Amygdala (tissue), 56 donors: ENCODE measurements at places on chromosomes 6 and 20.

GRCh38 chr20:3925113-3925695 lies 36.0 kb downstream of the PANK2 start:
- no peak for DNase-seq

DNA sequence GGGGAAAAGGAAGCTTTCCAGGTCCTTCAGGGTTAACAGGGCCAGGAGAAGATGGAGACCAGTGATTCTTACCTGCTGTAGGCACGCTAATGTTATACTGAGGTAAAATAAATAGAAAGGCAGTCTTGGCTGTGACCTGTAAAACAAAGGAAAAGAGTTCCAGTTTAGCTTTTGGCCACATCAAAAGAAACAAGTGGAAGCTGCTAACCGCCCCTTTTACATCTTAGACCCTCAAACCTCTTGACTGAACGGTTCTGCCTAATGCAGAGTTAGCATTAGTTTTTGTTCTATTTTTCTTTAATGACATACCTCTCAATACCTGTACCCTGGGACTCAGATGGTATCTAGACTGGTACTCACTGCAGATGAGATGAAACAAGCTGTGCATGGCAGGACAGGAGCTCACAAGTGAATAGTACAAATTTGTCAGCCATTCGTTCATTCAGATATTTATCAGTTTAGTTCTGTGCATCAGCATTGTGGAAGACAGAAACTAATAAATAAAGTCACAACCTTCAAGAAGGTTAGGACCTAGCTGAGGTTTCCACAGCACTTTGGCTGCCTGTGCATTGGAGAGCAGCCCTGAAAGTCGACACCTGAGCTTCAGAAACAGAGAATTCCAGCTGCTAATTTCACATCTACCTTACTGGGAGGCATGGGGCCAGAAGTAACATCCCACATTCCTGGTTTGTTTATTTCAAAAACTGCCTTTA lies 41.0 kb downstream of the TRAM2 start:
- no peak for DNase-seq

DNA sequence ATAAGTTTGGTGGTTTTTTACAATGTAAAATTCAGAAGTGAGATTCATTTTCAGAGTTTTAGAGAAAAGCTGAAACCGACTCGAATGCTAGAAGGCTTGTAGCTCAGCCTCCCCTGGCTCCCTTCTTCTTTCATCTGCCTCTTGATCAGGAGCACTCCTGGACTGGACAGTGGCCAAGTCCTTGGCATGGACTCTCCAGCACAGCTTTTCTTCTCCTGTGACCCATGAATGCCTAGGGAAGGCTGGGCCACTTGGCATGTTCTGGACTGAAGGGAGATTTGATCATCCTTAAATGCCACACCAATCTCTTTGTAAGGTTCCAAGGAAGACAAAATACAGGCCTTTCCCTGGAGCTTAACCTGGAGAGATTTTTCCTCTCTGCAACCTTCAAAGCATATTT lies 384.0 kb upstream of the SASH1 start:
- no peak for DNase-seq

GRCh38 chr20:43571771-43572170 lies 12.9 kb downstream of the SGK2 start:
- DNase-seq, result no peak

- DNase-seq, result no peak
These were observed 344.2 kb downstream of the RFPL4B start for GRCh38 chr6:112691289-112691688.

GRCh38 chr20:59788811-59789397 lies 144.5 kb downstream of the SYCP2 start:
- no peak for DNase-seq

DNA sequence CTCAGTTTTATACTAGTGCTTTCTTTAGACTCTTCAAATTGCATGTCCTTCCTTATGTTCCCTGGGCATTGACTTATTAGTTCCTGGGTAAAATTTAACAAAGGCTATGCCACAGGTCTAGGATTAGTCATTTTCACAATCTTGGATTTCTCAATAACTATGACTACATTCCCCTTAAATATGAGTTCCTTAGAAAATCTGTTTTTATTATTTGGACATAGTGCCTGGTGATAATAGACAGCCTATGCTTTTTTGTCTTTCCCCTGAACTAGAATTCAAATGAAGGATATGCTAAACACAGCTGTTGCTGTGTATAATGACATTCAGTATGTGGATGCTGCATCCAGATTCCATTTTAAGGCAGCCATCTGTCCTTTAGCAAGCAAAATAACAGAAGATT lies 1252.8 kb upstream of the GJE1 start:
- no peak for DNase-seq

DNA sequence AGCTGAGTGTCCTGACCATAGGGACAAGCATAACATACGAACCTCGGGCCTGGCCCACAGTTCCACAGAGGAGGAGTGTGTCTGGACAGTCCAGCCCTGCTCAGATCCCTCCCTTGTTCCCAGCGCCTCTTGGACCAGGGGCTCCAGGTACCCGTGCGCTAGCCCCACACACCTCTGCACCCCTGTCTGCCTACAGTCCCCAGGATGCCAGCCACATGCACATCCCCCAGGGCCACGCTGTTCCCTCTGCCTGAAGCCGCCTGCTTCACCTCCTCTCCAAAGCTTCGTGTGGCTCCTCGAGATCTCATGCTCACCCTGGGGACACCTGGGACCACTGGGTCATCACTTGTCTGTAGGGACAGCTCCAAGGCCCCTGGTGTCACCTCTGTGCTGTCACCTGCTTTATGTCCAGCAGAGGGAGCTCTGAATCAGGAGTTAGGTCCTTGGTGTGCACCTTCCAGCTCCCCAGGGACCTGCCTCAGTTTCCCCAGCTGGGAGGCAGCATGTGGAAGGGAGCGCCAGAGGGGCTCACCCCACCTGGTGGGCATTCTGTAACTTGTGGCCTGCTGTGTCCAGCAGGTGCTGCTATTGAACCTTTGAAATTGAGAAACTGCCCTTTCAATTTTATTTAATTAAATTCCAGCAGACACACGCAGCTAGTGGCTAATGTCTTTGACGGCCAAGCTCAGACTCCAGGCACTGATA lies 7.3 kb upstream of the YTHDF1 start:
- DNase-seq, result no peak

GRCh38 chr6:43738877-43739641 lies 31.0 kb upstream of the VEGFA start:
- DNase-seq, result no peak

DNA sequence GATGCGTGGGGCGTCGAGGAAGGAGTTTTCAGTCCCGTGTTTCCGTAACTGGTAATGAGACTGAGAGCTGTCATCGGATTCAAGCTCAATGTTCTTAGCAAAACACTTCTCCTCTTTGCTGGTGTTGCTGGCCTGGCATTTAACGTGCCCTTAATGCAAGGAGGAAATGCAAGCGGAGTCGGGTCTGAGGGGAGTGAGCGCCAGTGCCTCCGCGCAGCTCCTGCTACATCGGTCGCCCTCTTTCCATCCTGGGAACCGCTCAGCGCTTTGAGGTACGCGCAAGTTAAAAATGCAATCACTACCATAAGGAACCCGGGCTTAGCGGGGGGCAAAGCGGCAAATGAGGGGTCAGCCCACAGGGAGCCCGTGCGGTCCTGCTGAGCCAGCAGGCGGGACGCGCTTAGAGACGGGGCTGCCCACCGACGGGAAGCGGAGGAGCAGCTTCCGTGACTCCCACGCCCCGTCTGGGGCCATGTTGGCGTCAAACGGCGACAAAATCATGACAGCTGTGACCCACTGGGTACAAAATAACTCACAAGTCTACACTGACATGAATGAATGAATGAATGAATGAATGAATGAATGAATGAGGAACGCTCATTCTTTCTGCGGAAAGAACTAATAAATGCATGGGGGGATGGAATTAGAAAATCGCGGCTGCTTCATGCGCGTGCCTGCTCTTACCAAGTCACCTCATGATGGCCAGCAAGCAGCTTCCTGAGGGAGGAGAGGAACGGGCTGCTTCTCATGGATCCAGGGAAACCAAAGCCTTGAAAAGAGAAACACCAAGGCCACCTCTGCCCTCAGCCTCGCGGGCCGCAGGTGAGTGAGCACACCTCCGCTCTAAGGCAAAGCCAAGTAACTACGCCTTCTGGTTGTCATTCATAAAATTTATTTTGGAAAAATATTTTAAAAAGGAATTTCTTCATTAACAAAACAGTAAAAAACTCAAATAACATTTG lies 9.3 kb downstream of the DLL1 start:
- DNase-seq, result no peak

- no peak for DNase-seq
These were observed 82.6 kb downstream of the THBS2 start for GRCh38 chr6:169171016-169171415.

DNA sequence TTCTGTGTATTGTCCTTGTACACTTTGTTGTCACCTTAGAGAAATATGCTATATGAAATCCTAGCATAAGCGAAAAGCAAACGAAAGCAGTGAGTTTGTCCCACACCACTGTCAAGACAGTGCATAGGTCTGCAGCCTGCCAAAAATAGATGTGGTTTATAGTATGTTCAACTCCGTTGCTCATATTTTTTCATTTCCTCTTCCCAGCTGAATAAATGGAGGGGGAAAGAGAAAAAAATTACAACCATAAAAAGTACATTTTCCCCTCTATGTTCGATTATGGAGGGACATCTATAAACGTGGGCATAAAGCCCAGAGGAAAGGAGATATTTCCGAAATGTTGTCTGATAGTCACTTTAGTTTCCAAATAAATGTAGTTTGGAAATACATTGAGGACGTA lies 25.8 kb downstream of the PRL start:
- no peak for DNase-seq

GRCh38 chr6:139161817-139162284 lies 27.0 kb downstream of the HECA start:
- no peak for DNase-seq

DNA sequence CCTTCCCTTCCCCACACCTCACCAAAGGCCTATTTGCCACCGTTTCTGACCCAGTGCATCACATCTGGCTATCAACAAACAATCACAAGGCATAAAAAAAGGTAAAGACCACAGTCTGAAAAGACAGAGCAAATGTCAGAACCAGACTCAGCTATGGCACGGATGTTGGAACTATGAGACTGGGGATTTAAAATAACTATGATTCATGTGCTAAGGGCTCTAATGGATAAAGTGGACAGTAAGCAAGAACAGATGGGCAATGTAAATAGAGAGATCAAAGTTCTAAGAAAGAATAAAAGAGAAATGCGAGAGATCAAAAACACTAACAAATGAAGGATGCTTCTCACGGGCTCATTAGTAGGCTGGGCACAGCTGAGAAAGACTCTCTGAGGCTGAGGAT lies 99.5 kb downstream of the LAMP5 start:
- no peak for DNase-seq

GRCh38 chr6:52098721-52099120 lies 11.3 kb upstream of the PKHD1 start:
- DNase-seq, result no peak

DNA sequence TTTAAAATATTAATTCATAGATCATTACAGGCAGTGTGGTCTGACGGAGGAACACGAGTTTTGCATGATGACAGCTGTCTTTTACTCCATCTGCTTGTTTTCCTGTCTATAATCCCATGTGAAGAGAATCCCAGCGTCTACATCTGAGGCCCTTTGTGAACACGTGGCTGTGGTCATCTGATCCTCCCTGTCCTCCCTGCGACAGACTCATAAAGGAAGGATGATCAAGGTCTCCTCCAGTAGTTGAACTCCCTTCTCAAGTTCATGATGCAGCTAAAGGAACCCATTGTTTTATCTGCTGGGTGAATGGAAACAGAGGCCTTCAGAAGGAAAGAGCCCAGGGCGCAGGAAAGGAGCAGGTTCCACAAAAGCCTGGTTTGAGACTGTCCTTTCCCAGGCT lies 435.8 kb upstream of the JARID2 start:
- DNase-seq, result no peak

GRCh38 chr20:57375652-57376230 lies 15.5 kb upstream of the RBM38 start:
- DNase-seq, result no peak

DNA sequence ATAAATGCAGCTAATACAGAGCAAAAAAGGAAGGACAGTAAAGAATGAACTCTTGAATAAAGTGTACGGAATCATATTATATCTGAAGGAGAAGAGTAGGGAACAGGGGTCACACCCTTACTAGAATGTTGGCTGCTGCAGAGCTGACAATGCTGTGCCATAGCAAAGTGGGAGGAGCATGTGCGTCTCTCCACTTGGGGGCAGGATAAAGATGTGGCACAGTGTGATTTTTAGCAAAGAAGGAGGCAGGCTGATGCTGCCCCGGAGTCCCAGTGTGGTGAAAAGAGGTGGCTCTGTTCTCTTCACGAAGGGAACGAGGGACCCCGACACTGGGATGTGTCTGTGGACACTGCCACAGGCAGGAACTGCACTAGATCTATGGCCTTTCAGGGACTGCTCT lies 67.5 kb downstream of the INSM1 start:
- DNase-seq, result no peak

DNA sequence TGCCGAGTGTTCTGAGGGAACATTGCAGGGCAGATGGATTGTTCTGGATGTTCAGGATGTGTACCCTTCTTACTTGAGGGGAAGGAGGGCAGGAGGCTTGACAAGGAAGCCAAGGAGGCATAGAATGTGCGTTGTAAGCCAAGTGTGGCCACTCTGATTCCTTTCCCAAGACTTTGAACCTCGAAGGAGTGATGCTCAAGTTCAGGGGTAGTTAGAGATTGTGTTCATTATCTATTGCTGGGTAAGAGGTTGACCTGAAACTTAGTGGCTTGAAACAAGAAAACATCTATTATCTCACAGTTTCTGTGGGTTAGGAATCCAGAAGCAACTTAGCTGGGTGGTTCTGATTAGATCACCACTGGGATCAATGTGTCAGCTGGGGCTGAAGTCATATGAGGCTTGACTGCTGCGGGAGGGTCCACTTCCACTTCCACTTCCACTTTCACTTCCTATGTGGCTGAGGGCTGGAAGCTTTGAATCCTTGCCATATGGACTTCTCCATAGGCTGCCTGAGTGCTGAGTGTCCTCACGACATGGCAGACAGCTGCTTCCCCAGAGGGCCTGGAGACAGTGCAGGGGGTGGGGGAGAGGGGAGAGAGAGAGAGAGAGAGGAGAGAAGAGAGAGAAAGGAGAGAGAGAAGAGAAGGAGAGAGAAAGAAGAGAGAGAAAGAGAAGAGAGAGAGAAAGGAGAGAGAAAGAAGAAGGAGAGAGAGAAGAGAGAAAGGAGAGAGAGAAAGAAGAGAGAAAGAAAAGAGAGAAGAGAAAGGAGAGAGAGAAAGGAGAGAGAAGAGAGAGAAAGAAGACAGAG lies 6.9 kb upstream of the CD40 start:
- no peak for DNase-seq

DNA sequence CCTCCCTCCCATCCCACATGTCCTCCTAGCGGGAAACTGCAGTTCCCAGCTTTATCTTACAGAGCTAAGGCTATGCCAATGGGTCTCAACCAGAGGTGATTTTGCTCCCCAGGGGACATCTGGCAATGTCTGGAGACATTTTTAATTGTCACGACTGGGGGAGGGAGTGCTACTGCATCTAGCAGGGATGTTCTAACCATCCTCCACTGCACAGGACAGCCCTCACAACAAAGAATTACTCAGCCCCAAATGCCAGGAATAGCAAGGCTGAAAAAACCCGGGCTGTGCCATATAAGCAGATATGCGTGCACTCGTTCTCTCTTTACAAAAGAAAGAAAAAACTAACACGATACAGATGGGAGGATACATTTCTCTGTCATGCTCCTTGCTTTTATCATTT lies 8.5 kb downstream of the MRPS18A start:
- DNase-seq, result no peak

GRCh38 chr20:2596673-2597279 lies 55.7 kb upstream of the NOP56 start:
- no peak for DNase-seq

GRCh38 chr20:34254979-34255378 lies 13.8 kb downstream of the ASIP start:
- DNase-seq, result no peak
